ENCODE measurements at places on chromosomes 7 and 10. TPM values are rescaled to one million over a fixed set of nuclear protein-coding genes. Genes with fewer than 3 reads are reported as not detected.
A peak's percentile ranks its signal among the peaks of the same experiment; 100 is the strongest.

GRCh38 chr10:69075431-69075830 is 12.5 kb upstream of the SRGN start:
- no peak for DNase-seq

The GPR158 gene
- 1.5 TPM for total RNA-seq

DNA sequence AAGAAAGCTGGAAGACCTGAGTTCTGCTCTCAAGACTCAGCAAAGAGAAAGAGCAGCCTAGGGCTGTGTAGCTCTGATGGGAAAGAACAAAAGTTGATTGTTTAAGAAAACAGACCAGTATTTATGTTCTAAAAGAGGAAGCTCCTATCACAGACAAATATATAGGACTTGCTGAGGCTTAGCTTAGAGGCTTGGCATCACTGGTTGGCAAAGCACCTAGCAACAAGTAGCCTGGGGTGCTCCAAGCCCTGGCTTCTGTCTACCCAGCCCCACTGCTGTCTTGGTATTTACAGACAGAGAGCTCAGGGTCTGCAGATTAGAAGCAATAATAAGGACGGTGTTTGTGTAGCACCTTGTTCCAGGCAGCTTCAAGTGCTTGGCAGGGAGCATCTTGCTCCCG is 36.9 kb upstream of the CCDC3 start:
- no peak for DNase-seq

The OR2A12 gene
- total RNA-seq = not detected

- no peak for DNase-seq
Measured at GRCh38 chr10:58806970-58807628, 294.4 kb downstream of the BICC1 start.

GRCh38 chr10:92719991-92720830 is 30.5 kb downstream of the HHEX start:
- no peak for DNase-seq

DNA sequence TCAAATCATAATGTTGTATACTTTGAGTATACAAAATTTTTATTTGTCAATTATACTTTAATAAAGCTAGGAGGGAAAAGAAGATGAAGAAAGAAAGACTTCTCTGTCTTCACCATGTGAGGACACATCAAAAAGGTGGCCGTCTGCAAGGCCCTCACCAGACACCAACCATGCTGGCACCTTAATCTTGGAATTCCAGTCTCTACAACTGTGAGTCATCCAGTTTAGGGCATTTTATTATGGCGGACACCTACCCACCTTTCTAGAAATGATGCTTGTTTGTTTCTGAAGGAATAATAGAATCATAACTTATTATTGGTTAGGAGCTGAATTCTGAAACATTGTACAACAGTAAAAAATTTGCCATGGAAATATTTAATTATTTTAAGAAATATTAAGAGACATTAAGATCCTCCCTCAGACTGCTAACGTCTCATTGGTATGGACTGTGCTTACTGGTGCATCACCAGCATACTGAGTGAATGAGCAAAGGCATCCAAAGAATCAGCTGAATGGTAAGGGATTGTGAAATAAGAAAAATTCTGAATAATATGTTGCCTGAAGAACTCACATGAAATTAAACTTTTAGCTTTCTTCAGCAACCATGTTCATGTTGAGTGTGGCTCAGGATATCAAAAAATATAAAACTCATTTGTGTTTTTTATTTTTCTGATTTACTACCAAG is 536.6 kb downstream of the HTR7 start:
- no peak for DNase-seq

GRCh38 chr7:155533120-155533826 is 13.1 kb downstream of the CNPY1 start:
- peak; percentile 38 for DNase-seq

- no peak for DNase-seq
Measured at GRCh38 chr7:82384779-82385178, 58.8 kb downstream of the CACNA2D1 start.

The FOXI2 gene
- total RNA-seq = 1.1 TPM

DNA sequence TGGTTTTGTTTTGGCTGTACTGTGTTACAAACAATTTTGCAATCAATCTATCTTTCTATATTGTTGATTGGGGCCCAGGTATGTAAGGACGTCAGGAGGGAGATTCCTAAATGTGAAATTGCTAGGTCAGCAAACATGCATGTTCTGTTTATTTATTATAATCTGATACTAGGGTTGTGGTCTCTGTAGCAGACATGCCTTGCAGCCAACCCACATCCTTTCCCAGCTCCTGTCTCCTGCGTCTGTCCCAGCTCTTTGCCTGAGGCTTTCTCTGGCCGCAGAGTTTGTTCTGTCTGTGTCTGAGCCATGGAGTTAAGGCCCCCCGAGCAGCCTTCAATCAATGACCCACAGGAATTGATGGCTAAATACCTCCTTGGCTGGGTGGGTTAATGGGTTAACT is 124.0 kb upstream of the ZEB1 start:
- no peak for DNase-seq

DNA sequence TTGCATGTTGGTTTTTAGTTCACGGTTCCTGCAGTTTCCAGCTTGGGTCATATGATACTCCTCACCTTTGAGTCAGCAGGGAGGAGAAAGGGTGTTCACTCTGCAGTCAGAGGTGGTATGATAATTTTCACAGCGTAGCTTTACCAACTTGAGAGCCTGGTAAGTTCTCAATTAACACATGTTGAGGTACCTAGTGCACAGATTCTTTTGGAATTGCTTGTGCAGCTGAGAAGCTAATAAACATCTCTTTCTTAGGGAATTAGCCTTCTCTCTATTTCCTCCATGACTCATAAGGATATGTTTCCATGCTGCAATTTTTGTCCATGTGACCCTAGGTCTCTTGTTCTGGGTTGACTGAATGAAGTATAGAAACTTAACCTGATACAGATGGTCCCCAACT is 166.6 kb downstream of the KIF20B start:
- DNase-seq = no peak

The CLCN1 gene
- total RNA-seq = 0.23 TPM

GRCh38 chr7:381211-382042 is 91.5 kb downstream of the FOXL3 start:
- no peak for DNase-seq

- no peak for DNase-seq
Measured at GRCh38 chr10:72663971-72664370, 28.0 kb upstream of the MCU start.

The GPRIN2 gene
- total RNA-seq = 28.5 TPM

GRCh38 chr10:76248649-76249200 is 817.3 kb downstream of the LRMDA start:
- no peak for DNase-seq

- no peak for DNase-seq
Measured at GRCh38 chr10:76738991-76739390, 898.6 kb downstream of the KCNMA1 start.

The FAM25C gene
- not detected for total RNA-seq

The SLC26A5 gene
- total RNA-seq = 0.49 TPM

- DNase-seq = peak; percentile 91
Measured at GRCh38 chr7:130071701-130072622, 1.6 kb downstream of the KLHDC10 start.

The ZMYND11 gene
- 19.8 TPM for total RNA-seq

DNA sequence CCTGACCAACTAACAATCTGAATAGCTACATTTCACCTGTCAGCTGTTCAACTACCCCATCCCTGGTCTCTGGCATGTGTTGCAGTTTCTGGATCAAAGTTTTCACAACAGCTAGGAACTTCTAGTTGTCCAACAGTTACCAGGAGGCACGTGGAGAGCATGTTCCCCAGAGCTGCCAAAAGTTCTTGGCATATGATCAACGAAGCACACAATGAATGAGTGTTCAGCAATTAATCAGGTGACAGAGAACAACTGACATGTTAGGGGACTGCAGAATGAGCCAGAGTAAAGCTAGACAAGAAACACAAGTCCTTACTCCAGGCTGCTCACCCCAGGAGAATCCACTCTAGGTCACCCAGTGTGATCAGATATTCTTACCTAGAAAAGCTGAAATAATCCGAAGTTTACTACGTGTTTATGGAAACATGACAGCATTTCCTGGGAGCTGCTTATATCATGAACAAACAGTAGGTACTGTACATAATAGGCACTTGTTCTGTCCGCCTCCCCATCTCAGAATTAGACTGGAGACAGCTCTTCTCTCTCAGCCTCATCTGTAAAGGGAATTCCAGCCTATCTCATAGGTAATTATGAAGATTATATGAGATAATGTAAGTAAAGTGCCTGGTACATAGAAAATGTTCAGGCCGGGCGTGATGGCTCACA is 50.6 kb downstream of the ZNF438 start:
- no peak for DNase-seq

DNA sequence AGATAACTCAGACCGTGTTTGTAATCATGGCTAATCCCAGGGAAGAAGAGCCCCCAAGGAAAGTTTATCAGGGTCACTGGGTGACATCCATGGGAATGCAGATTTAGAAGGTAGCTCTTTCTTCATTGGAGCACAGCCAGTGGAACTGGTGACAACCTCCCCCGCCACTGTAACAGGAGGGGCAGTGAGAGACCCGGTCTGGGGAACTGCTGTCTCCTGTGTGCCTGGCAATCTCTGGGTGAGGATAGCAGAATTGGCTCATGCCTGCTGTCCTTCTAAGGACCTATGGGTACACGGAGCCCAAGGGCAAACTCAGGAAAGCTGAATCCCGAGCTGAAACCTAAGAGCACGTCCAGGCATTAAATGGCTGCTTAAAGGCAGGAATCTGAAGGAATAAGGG is 341.6 kb downstream of the ABCA13 start:
- peak; percentile 9 for DNase-seq

GRCh38 chr10:31083765-31084184 is 52.1 kb upstream of the ZNF438 start:
- peak; percentile 81 for DNase-seq

The LBX1 gene
- total RNA-seq = not detected

DNA sequence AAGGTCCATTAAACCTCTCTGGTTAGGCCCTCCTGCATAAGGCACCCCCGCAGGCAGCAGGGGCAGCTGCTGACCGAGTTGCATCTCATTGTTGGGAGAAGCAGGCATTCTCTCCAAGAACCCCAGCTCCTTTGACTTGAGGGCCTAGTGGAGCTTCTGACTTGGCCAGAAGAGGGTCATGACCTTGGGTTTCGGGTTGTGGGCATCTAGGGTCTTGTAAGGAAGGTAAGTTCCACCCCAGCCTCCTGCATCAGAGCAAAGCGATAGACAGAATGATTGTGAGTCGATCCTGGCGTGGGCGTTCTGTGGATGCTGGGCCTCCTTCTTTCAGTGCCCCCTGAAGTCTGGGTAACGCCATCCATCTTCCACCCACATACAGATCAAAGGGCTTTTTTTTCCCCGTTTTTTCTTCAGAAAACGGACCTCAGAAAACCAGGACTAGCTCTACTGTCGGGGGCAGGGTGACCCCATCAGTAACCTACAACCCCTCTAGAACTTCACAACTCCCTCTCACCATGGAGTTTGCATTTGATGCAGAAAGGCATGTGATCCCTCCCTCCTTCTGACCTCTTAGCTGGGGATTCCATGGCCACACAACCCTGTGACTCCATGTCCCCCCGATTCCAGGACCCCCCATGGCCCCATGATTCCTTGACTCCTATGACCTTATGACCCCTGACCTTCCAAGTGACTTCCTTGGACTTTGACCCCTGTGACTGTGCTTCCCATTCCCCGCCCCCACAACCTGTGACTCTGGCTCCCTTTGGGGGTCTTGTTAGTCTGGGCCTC is 3.0 kb downstream of the SEMA4G start:
- DNase-seq = no peak

The NRCAM gene
- 6.8 TPM for total RNA-seq

GRCh38 chr10:71429304-71429703 is 32.6 kb downstream of the CDH23 start:
- DNase-seq = no peak

The AGBL3 gene
- 3.2 TPM for total RNA-seq

- DNase-seq = peak; percentile 67
Measured at GRCh38 chr10:68327889-68328786, 3.7 kb upstream of the HNRNPH3 start.

The NSMCE4A gene
- 74.6 TPM for total RNA-seq

The ZWINT gene
- total RNA-seq = 81.1 TPM

The ANLN gene
- 66.7 TPM for total RNA-seq

The GRID2IP gene
- 1.5 TPM for total RNA-seq

The GCK gene
- 7.3 TPM for total RNA-seq

The BEND7 gene
- total RNA-seq = 9.6 TPM

- no peak for DNase-seq
Measured at GRCh38 chr7:106076537-106076936, 35.6 kb downstream of the SYPL1 start.

DNA sequence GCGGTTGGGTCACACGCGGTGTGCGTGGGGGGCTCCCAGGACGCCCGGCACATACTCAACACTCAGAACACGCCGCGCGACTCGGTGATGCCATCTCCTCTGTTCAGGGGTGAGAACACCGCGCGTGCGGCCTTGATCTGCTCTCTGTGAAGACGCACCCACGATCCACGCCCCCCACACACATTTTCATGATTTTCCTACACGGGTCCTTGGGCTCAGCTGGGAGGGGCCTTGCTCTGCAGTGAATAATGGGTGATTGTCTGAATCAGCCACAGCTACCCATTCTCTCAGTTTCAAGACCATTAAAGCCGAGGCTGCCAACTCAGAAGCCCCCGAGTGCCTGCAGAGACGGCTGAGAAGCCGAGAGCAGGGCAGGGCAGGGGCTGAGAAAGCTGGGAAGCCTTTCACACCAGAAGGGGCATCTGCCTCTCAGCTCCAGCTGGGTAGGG is 54.3 kb upstream of the PDGFA start:
- no peak for DNase-seq

The C10orf90 gene
- 0.43 TPM for total RNA-seq

The MMRN2 gene
- total RNA-seq = 1.0 TPM

The VWDE gene
- 35.3 TPM for total RNA-seq

DNA sequence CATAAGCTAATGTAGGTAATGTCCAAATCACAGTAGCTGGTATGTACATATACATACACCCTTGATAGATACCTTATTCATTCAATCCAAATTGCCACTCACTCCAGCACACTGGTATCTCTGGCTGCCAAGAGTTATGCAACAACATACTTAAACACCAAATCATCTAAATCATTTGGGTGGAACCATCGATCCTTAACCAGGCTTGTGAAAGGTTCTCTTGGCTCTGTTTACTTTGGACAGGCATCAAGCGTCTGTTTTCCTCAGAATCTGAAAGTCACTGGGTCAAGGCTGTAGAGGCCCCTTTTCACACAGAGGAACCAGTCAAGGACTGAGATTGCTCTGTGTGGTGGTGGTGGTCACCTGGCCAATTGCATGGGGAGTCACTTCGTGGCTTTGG is 24.6 kb downstream of the JAZF1 start:
- DNase-seq = no peak

DNA sequence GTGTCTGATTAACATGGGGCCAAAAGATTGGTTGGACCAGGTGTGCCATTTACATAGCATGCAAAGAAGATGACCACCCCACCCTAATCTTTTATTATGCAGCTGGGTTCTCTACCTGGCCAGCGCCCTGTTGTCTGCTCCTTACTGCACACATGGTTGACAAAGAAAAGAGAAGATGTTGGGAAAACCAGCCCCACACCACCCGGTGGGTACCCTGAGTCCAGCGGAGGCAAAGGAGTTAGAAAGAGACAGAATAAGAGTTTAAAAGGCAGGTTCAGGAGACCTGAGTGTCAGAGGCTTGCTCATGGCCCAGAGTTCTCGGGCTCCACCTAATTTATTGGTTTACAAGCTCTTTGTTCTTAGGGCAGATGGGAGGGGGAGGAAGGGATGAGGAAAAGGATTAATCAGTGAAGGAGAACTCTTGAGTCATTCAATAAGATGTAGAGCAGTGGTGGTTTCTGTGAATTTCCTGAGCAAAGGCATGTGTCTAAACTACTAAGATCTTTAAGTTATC is 24.1 kb upstream of the ABCA13 start:
- DNase-seq = no peak

The TMEM184A gene
- 0.66 TPM for total RNA-seq

The CADPS2 gene
- total RNA-seq = 36.9 TPM

The CDNF gene
- 2.2 TPM for total RNA-seq

GRCh38 chr10:26467639-26468038 is 29.5 kb downstream of the APBB1IP start:
- no peak for DNase-seq
